ENCODE measurements at places on chromosomes 13 and 19.

- DNase-seq: peak; percentile 68
Observed at GRCh38 chr13:36999054-36999714, at the start of gene ALG5. TSS of gene ALG5 (minus strand) at chr13:36999340. CDS start at chr13:36999300, 40 bp downstream.

GRCh38 chr19:533364-534058 lies 2.0 kb downstream of the CDC34 start:
- no peak for DNase-seq

- DNase-seq: peak; percentile 25
Observed at GRCh38 chr13:74930402-74931165, 551.4 kb downstream of the TBC1D4 start.

GRCh38 chr13:99973163-99973807 lies 1.7 kb upstream of the ZIC5 start:
- no peak for DNase-seq

GRCh38 chr19:18785179-18786124 lies 5.7 kb downstream of the COMP start:
- peak; percentile 43 for DNase-seq

DNA sequence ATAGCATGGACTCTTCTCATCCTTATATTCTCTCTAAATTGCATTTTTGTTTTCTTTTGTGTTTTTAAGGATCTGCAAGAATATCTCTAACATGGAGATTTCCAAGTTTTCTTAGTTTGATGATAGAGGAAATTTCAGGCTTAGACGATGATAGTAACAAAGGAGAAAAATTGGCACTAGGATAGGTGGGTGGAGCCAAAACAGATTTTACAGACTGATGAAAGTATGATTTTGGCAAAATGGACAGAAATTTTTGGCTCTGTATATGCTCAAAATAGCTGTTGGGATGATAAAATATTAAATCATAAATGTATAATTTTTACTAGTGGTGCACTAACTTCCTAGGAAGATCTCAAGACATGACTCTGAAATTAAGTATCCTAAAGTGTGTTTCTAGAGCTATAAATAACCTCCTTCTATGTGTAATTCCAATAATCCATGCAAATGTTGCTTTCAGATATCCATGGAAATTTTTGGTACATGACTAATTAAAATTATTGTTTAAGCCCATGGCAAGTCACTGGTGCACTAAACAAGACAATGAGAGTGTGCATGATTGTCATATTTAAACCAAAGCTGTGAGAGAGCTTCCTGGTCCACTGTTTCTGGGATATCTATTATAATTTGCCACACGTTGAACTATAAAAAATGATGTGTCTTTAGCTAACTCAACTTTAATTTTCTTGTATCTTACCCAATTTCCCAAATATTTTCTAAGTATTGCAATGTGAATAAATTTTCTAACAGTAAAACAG lies 55.8 kb upstream of the NBEA start:
- no peak for DNase-seq

DNA sequence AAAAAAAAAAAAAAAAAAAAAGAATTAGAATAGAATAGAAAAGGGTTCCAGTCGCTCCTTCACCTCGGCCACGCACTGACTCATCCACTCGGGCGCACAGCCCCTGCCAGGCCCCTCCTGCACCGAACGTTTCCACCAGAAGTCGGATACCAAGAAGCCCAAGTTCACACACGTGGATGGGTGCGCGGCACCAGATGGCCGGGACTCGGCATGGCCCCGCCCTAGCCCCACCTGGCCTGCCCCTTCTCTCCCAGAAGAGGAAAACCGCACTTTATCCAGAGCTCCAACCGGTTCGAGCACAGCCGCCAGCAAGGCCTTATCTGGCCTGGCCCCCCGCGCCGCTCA lies 5.9 kb downstream of the PRR36 start:
- no peak for DNase-seq

DNA sequence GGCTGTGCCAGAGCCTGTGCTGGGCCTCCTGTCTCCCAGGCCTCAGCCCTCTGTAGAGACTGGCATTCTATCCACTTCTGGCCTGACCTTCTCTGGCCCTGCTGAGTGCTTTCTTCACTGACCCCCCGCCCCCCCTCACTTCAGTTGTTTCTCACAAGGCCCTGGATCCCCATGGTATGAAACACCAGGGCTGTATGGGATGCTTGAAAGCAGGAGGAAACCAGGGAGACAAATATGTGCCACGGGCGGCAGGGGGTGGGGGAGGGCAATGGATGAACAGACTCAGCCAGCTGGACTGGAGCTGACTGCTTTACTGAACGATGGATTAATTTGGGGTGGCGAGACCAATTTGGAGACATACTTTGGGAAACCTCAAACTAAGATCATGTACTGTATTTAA lies 14.0 kb downstream of the IRGC start:
- no peak for DNase-seq
